Left ventricle myocardium superior (tissue), 1 donor: ENCODE measurements at places on chromosomes 13 and 19.

GRCh38 chr13:30340331-30341250 is 33.2 kb upstream of the KATNAL1 start:
- peak; percentile 82 for DNase-seq

- no peak for DNase-seq
Observed at GRCh38 chr13:70090036-70090723, 17.4 kb upstream of the ATXN8OS start.

GRCh38 chr13:74485757-74486156 is 351.6 kb upstream of the KLF12 start:
- no peak for DNase-seq

DNA sequence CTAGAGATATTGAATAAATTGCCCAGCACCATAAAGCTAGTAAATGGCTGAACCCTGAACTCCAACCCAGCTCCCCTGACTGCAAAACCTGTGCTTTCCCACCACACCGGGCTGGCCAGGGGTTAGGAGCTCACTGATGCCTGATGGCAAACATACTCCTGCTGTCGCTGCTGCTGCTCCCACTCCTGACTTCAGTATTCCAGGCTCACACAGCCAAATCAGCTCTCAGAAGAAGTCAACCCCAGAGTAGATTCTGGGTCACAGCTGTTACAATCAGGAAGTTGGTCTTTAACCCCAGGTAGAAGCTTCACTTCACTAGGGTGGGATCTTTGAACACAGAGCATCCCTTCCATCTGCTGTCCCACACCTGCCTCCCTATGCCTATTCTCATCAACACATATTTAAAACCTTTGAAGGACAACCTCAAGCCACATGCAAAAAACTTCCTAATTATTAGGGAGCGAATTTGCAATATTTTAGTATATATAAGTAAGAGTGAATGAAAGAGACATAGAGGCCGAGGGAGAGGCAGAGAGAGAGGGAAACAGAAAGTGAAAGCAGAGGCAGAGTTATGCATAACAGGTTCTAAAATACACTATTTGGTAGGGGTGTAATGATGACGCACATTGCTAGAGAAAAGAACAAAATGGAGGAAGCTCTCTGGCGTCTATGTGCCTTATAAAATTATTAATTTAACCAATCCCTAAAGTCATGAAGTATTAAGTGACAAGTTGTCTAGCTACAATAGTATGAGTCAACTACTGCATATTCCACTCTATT is 99.4 kb upstream of the SERP2 start:
- no peak for DNase-seq

DNA sequence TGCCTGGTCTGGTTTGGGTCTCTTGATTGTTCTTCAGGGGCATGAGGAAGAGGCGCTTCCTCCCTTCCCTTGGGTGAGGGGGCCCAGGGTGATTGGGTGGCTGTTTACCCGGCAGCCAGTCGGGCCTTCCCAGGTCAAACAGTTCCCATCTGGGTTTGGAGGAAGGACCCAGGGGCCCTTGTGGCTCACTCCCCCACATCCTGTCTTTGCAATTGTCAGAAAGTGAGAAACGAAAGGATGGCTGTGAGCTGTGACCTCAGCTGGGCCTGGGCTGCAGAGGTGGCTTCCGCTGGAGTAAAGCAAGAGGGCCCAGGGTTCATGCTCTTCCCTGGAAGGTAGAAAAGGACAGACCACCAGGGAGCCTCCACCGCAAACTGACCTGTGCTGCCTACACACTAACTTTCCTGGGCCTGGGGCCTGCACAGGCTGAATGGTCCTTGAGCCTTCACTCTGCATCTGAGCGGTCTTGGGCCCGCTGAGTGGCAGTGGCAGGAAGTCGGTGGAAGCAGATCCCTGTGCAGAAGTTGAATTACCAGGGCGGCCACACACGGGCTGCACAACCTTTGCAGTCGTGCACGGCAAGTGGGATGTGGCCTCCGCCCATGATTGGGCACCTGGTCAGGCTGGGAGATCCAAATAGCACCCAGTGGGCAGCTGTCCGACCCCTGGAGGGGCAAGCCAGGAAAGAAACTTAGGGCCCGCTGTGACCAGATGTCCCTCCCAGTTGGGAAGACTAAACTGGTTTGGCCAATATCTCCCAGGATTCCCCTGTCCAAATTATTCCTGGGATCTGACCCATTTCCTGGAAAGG is 5.3 kb upstream of the CD79A start:
- DNase-seq: peak; percentile 38

GRCh38 chr13:52786766-52787165 is 47.1 kb upstream of the CNMD start:
- DNase-seq: no peak

GRCh38 chr13:27138457-27139093 is 33.0 kb downstream of the USP12 start:
- DNase-seq: no peak

GRCh38 chr19:47521473-47522180 is 6.8 kb upstream of the NAPA start:
- DNase-seq: no peak

DNA sequence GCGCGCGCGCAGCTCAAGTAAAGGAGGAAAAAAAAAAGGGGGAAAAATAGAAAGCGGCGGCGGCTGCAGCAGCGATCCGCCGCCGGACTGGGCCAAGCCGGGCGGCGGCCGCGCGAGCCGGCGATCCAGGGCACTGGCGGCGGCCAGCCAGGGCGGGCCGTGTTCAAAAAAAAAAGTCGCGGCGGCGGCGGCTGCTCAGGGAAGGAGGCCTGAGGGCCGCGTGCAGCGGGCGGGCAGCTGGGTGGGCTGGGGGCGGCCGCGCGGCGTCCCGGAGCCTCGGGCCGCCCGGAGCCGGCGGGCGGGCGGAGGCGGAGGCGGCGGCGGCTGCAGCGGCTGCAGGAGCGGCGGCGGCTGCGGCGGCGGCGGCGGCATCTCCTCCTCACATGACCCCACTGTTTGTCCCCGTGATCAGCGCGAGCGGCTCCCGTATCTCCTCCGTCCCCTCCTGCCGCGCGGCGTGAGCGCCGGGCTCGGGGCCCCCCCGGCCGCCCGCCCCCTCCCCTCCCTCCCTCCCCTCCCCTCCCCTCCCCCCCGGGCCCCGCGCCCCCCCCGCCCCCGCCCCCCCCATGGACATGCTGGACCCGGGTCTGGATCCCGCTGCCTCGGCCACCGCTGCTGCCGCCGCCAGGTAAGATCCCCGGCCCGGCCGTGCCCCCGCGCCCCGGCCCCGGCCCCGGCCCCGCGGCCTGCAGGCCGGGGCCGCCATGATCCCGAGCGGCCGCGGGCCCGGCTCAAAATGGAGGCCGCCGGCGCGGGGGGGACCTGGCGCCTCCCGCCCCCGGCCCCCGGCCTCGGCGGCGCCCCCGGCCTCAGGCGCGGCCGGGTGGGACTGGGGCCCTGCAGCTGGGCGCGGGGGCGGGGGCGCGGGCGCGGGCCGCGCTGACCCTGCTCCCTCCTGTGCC is at the start of gene USF2:
Gene USF2, plus strand, starts transcription at position 427 of the 902 bp plus-strand sequence. Its CDS starts 140 bp downstream, at position 567.
- peak; percentile 85 for DNase-seq

GRCh38 chr19:44900328-44901244 is 5.0 kb upstream of the APOE start:
- no peak for DNase-seq
